ENCODE measurements at places on chromosomes 16 and 17. TPM values are rescaled to one million over a fixed set of nuclear protein-coding genes. Genes with fewer than 3 reads are reported as not detected.

DNA sequence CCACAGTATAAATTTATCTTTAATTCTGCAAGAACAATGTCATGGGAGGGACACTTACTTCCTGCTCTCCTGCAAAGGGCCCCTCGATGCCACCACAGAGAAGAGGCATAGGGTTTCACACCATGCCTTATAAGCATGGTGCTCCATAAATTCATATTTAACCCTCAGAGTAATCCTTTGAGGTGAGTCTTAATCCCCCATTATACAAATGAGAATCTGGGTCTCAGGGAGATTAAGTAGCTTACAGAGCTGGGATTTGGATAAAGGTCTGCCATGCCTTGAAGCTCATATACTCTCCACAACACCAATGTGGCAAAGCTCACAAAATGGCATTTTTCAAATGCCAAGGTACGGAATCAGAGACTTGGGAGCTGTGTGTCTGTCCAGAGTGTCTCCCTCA, 268.5 kb upstream of the CCL2 start:
- DNase-seq: no peak
- no peak overlapping the region for H3K4me3 ChIP-seq
- no peaks in the 10 kb centered on the region for H3K4me1 ChIP-seq
- no peaks in the 10 kb centered on the region for H3K36me3 ChIP-seq

DNA sequence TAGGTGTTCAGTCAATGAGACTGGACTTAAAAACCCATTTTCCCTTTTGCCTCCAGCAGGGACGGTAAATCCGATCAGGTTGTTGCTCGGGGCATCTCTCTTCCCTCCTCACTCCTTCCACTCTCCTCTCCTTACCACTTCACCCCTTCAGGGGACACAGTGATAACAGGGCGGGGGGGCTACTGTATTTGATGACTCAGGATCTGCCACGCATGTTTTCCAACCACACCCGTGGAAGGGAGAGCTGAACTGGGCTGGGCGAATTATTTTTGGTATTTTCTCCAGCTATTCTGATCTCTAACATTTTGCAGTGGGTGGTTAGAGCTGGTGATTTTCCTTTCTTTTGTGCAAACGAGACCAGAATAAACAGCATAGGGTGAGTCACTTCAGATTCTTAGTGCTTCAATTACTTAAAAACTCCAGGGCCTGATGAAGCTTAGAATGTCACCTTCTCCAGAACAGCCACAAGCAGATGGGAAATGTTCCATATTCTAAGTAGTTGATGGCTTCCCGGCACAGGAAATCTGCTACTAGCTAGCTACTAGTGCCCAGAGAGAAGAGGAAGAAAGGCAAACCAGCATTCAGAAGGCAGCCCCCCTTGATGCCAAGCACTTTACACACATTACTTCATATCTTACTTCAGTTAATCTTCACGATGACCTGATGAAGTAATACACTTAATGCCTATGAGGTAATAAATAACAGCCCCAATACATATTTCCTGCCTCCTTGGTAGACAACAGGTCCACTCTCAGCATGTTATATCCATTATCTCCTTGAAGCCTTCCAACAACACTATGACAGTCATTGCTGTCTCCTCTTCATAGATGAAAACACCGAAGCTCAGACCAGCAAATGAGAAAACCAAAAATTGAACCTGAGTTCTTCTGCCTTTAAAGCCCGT, 74.1 kb downstream of the ASIC2 start:
- H3K4me3 ChIP-seq: no peak overlapping the region
- H3K27ac ChIP-seq: peak overlapping the region; percentile 61
- H3K36me3 ChIP-seq: no peaks in the 10 kb centered on the region
- no peaks in the 10 kb centered on the region for H3K27me3 ChIP-seq
- peak; percentile 56 for DNase-seq
- peaks cover 10% of the 10 kb centered on the region for H3K4me1 ChIP-seq

- DNase-seq: peak; percentile 84
- no peaks in the 10 kb centered on the region for H3K36me3 ChIP-seq
- peaks cover 47% of the 10 kb centered on the region for H3K4me1 ChIP-seq
- H3K4me3 ChIP-seq: peak overlapping the region; percentile 92
- no peaks in the 10 kb centered on the region for H3K27me3 ChIP-seq
Measured at GRCh38 chr16:88782454-88783390, 2.3 kb downstream of the PIEZO1 start.

- H3K4me3 ChIP-seq: no peak overlapping the region
- peaks cover 87% of the 10 kb centered on the region for H3K27me3 ChIP-seq
Measured at GRCh38 chr17:49494399-49494985, 601 bp upstream of the NGFR start.

- DNase-seq: no peak
- H3K4me3 ChIP-seq: no peak overlapping the region
- peaks cover 31% of the 10 kb centered on the region for H3K27me3 ChIP-seq
- H3K36me3 ChIP-seq: no peaks in the 10 kb centered on the region
Measured at GRCh38 chr17:78237401-78238012, 6.1 kb downstream of the TMEM235 start.

DNA sequence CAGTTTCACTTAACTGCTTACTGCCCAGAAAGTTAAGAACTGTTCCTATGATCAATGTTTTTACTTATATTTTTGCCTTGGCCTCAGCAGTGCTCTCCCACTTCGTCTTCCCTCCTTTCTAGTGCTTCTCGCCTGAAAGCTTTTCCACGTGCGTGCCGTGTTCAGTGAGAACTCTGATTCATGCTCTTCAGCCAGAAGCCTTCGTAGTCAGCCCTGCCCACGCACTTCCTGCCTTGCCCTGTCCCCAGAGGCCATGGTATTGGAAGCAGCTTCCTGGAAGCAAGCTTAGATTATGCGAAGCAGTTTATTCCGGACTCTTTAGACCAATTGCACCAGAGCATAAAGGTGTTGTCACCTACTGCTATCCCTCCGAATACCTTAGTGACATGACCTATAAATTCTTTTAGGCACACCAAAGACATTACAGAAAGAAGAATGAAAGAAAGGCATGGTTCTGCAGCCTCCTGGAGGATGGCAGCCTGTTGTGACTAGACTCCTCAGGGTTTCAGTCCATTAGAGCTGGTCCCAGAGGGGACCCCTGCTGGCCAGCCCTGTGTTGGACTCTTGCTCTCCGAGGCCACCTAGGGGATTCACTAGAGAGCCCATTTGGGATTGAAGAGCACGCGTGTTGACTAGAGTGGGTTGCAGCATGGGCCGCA, 105.2 kb downstream of the RPTOR start:
- H3K36me3 ChIP-seq: no peaks in the 10 kb centered on the region
- DNase-seq: peak; percentile 92

DNA sequence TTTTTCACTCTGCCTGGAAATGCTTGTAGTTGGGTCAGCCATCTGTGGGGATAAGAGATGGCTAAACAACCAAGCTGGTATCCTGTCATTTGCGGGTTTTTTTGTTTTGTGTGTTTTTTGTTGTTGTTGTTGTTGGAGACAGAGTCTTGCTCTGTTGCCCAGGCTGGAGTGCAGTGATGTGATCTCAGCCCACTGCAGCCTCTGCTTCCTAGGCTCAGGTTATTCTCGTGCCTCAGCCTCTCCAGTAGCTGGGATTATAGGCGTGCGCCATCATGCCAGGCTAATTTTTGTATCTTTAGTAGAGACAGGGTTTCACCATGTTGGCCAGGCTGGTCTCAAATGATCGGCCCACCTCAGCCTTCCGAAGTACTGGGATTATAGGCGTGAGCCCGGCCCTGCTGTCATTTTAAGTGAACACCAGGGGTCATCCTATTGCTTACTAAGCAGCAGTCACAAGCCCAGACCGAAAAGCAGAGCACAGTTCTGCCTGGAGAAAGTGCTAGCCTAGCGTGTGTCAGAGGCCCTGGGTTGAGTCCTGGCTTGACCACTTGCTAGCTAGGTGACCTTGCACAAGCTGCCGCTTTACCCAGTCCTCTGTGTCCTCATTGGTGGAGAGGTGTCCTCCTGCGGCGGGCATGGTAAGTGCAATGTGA, 4.6 kb downstream of the SMCR8 start:
- no peaks in the 10 kb centered on the region for H3K27me3 ChIP-seq
- H3K27ac ChIP-seq: no peak overlapping the region
- no peak overlapping the region for H3K4me3 ChIP-seq
- DNase-seq: peak; percentile 68
- H3K4me1 ChIP-seq: peaks cover 10% of the 10 kb centered on the region
- peaks cover 49% of the 10 kb centered on the region for H3K36me3 ChIP-seq

GRCh38 chr17:27244011-27244410, 49.9 kb upstream of the WSB1 start:
- no peaks in the 10 kb centered on the region for H3K36me3 ChIP-seq
- DNase-seq: no peak
- no peak overlapping the region for H3K4me3 ChIP-seq
- H3K27ac ChIP-seq: peak overlapping the region; percentile 58

- H3K27ac ChIP-seq: no peak overlapping the region
- no peaks in the 10 kb centered on the region for H3K4me1 ChIP-seq
- no peak overlapping the region for H3K4me3 ChIP-seq
- no peaks in the 10 kb centered on the region for H3K27me3 ChIP-seq
- DNase-seq: no peak
Measured at GRCh38 chr16:78505036-78505435, 405.6 kb downstream of the WWOX start.

DNA sequence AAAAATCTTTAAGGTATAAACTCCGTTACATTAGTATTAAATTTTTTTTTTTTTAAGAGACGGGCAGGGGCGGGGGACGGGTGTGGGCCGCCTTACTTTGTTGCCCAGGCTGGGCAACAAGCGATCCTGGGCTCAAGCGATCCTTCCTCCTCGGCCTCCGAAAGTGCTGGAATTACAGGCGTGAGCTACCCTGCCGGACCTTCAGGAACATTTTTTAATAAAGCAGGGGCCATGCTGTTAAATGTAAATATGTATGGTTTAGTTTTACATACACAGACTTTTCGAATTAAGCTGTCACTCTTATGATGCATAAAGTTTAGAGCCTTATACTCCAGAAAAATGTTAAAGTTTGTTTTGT, 2.4 kb downstream of the PPM1D start:
- H3K4me1 ChIP-seq: peaks cover 2% of the 10 kb centered on the region
- H3K27me3 ChIP-seq: no peaks in the 10 kb centered on the region
- H3K36me3 ChIP-seq: no peaks in the 10 kb centered on the region
- peak overlapping the region; percentile 97 for H3K4me3 ChIP-seq

- H3K27ac ChIP-seq: no peak overlapping the region
- H3K4me1 ChIP-seq: peaks cover 1% of the 10 kb centered on the region
- peaks cover 22% of the 10 kb centered on the region for H3K36me3 ChIP-seq
- DNase-seq: no peak
Measured at GRCh38 chr17:76566988-76567431, 18.6 kb downstream of the ST6GALNAC2 start.

DNA sequence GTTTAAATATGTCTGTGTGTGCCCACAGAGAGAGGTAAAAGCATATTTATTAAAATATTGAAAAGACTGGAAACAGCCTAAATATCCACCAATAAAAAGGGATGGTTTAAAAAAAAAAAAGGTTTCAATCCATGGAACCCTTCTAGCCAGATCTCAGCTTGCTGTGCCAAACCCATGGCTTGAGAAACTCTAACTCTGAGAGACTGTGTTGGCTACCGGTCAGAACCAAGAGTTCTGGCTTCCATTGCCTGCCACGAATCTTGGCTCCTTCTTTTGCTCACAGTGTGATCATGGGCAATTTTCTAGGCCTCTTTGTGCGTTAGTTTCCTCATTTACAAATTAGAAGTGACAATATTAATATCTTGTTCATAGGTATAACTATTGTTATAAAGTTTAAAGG, 201.3 kb upstream of the IRX3 start:
- DNase-seq: no peak
- H3K4me1 ChIP-seq: no peaks in the 10 kb centered on the region
- H3K36me3 ChIP-seq: no peaks in the 10 kb centered on the region
- H3K4me3 ChIP-seq: no peak overlapping the region
- no peaks in the 10 kb centered on the region for H3K27me3 ChIP-seq

DNA sequence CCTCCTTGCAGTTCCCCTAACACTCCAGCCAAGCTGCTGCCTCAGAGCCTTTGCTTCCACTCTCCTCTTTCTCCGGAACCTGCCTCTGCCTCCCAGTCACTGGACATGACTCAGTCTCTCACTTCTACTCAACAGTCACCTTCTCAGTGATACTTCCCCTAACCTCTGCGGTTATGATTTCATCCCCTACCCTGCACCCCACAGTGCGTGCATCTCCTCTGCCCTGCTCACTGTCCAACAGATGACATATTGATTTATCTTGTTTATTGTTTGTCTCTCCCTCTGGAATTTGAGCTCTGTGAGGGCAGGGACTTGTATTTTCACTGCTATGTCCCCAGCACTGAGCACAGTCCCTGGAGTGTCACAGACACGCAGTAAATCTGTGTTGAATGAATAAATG, 100.7 kb downstream of the CYLD start:
- no peak overlapping the region for H3K27ac ChIP-seq
- H3K36me3 ChIP-seq: no peaks in the 10 kb centered on the region
- no peaks in the 10 kb centered on the region for H3K4me1 ChIP-seq
- peak; percentile 5 for DNase-seq
- H3K27me3 ChIP-seq: peaks cover 26% of the 10 kb centered on the region

DNA sequence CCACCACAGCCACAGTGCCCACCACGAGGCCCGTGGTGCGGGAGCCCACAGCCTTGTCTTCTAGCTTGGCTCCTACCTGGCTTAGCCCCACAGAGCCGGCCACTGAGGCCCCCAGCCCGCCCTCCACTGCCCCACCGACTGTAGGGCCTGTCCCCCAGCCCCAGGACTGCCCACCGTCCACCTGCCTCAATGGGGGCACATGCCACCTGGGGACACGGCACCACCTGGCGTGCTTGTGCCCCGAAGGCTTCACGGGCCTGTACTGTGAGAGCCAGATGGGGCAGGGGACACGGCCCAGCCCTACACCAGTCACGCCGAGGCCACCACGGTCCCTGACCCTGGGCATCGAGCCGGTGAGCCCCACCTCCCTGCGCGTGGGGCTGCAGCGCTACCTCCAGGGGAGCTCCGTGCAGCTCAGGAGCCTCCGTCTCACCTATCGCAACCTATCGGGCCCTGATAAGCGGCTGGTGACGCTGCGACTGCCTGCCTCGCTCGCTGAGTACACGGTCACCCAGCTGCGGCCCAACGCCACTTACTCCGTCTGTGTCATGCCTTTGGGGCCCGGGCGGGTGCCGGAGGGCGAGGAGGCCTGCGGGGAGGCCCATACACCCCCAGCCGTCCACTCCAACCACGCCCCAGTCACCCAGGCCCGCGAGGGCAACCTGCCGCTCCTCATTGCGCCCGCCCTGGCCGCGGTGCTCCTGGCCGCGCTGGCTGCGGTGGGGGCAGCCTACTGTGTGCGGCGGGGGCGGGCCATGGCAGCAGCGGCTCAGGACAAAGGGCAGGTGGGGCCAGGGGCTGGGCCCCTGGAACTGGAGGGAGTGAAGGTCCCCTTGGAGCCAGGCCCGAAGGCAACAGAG, 10.5 kb downstream of the VASN start:
- H3K4me3 ChIP-seq: no peak overlapping the region
- H3K4me1 ChIP-seq: peaks cover 30% of the 10 kb centered on the region
- DNase-seq: no peak
- no peak overlapping the region for H3K27ac ChIP-seq

DNA sequence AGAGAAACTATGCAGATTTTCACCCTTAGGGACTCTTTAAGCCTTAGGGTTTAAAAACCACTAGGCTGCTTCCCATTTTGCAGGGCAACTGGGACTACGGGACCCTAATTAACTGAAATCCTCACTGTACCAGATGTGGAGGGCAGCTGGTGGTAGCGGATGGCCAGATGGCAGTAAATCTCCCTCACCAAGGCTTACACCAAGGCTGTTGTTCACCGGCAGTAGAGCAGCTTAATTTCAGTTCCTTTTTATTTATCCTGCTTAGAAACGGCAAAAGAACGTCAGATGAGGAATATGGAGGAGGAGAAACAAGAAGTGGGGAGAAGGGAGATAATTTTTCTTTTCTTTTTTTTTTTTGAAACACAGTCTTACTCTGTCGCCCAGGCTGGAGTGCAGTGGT, 6.5 kb downstream of the ABHD15 start:
- H3K27ac ChIP-seq: no peak overlapping the region
- peaks cover 1% of the 10 kb centered on the region for H3K4me1 ChIP-seq
- H3K4me3 ChIP-seq: no peak overlapping the region
- peaks cover 7% of the 10 kb centered on the region for H3K36me3 ChIP-seq
- H3K27me3 ChIP-seq: no peaks in the 10 kb centered on the region

UBALD1 gene
- 1.9 TPM for total RNA-seq

RNU2-1 gene
- total RNA-seq: not detected

WNT3 gene
- 0.72 TPM for total RNA-seq

HCRT gene
- not detected for total RNA-seq

All from IMR-90 (cell line).